Activated naive CD4-positive, alpha-beta T cell treated with anti-CD3 and anti-CD28 coated beads, Interleukin-2, amount 50 U/mL, for 72 hours (primary cell): ENCODE measurements at places on chromosomes 6 and 20.

DNA sequence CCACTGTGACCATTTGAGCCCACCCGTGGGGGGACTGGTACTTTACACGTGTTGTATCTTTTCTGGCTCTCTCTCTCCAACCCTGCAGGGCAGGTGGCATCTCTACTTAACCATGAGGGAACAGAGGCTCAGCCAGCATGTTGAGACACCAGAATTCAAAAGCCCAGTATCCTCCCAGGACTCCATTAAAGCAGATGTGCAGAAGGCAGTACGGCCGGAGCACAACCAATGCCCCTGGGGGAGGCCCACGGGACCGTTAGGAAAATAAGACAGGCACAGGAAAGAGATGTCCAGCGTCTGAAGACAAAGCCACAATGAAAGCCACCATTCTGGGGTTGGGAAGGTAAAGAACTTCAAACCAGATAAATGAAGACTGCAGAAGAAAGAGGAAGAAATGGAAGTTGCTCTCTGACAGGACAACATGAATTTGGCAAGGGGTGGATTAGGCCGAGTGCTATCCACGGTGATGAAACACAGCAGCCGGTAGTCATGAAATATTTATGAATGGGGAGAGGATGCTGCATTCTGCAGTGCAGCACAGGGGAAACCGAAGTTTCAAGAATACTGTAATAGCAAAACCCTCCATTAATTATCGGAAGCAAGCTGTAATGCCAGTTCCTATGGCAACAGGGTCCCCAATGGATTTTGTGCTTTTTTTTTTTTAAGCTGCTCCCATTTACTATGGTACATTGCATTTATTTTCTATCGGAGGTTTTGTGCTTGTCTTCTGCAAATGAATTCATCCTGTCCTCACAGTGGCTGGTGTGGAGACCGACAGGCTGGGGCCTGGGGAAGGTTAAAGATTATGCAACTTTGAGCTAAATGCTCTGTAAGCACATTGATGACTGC, 179.4 kb downstream of the NRN1 start:
- DNase-seq, result no peak

DNA sequence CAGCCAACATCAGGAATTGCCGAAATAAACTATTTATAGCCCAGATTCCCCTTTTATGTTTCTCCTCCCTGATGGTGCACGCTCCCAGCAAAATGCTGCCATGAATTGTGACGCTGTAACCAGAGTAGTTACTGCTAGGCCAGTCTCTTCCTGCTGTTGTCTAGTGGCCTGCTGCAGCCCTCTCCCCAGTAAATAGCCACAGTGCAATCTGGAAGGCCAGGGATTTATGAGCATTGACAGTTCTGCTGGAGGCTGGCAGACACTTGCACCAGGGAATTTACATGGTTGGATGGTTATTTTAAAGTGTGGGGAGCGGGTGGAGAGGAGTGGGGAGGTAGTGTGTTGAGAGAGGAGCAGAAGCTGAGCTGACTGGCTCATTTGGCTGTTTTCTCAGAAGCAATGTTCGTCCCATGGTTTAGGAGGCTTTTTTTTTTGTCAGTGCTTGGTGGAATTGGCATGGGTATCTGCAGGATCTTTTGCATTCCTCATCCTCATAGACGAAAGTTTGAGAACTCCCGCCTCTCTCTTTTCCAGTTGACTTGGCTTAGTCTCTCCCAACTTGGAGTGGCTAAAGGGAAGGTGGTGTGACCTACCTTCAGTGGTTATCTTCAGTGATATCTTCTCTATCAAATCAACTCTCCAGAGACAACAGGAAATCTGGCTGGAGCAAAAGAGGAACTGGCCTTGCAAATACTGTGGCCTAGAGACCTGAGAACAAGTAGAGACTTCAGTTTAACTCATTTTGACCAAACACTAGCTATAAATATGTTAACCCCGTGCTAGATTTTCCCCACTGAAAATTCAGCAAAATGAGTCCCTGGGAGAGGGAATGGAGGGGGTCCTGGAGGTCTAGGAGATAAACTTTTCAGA, 99.3 kb upstream of the VSTM2L start:
- DNase-seq, result no peak

GRCh38 chr6:13334953-13335352, 6.6 kb upstream of the TBC1D7 start:
- no peak for DNase-seq

- DNase-seq, result no peak
Observed at GRCh38 chr6:91442342-91442741, 855.5 kb upstream of the MAP3K7 start.

DNA sequence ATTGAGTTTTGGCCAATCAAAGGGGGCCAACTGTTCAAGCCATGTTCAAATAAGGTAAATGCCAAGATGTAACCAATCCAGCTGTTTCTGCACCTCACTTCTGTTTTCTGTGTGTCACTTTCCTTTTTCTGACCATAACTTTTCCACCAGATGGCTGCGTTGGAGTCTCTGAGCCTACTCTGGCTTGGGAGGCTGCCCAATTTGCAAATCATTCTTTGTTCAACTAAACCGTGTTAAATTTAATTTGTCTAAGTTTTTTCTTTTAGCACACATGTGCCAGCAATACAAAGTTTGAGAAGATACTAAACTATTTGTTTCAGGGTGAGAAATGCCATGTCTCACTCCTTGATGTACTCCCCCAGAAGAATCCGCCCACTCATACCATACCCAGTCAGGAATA, 52.1 kb downstream of the IYD start:
- DNase-seq, result no peak

DNA sequence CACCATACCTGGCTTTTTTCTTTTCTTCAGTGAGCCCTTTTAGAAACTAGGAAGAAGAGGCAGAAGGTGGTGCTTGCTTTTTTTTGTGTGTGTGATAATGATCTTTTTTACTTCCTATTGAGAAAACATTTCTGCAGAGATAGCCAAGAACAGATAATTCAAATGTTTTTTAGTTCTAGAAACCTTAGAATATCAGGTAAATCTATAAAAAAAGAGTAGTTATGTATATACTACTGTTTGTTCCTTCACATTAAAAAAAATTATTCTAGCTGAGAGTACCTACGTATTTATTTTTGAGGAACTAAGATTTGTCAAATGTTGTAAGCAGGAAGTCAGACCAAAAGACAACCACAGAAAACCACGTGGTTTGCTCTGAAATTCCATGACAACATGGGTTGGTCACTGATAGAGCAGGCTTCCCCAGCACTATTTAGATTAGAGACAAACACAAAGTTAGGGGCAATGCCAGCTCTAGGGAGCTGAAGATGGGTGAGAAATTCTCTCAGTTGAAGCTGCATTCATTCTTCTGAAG, 12.8 kb downstream of the STK4 start:
- no peak for DNase-seq

DNA sequence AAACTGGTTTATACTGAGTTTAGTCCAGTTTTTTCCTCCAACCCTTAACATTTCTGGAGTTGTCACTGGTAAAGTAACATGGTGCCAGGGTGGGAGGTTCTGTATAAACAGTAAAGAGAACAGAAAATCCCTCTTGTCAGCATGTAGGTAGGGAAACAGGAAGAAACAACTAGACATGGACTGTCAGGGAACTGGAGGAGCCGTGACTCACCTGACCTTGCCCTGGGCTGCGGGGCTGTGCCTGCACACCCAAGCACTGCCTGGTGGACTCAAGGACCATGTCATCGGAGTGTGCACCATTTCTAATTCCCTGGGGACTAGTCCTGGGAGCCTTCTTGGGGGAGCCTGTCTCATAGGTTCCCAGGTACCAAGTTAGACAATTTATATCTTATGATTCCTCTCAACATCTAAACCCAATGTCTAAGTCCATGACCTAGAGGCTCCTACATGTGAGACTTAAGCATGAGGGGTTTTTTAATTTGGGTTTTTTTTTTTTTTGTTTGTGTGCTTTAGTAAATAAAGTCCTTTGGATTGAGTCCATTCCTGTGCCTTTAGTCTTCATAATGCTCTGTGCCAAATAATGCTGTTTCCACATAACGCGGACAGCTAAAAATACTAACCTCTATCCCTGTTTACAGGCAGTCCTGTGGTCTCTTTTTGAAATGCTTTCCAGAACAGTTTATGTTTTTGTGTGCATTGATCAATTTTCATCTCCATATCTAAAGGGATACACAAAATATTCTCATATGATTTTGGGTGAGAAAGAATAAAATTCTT, 136.9 kb upstream of the SUPT3H start:
- DNase-seq, result no peak

DNA sequence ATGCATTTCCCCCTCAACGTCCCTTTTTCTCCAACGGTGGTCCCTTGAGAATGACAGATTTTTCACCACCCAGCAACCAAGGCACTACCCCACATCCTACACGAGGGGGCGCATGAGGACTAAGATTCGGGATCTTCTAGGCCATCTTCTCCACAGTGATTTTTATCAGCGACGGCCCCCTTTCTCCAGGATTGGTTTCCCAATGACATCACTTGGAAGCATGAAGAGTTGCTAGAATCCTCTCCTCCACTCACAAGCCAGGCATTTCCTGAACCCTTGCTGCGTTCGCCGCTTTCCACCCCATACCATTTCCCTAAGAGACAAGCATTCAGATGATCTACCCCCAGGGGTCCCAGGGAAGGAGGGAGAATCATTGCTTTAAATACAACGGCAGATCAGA, 252.0 kb downstream of the HIVEP2 start:
- peak; percentile 73 for DNase-seq

DNA sequence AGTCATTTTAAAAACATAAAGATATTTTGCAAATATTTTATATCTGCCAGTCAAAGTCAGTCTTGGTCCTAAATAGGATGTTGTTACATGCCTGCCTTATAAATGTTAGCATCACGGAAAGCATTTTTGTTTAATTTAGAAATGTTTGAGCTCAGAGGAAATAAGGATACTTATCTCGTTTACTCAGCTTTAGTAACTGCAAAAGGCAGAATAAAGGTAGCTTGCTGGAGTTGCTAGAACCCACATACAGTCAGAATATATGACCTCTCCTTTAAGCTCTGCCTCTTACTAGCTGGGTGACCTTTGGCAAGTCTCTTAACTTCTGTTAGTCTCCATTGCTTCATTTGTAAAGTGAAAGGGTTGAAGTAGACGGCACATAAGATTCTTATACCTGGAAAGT, 867.3 kb downstream of the KIF16B start:
- DNase-seq, result no peak

- no peak for DNase-seq
Observed at GRCh38 chr6:38909015-38909730, 139.4 kb upstream of the GLP1R start.

- DNase-seq, result no peak
Observed at GRCh38 chr6:146339716-146340115, 203.9 kb upstream of the RAB32 start.

DNA sequence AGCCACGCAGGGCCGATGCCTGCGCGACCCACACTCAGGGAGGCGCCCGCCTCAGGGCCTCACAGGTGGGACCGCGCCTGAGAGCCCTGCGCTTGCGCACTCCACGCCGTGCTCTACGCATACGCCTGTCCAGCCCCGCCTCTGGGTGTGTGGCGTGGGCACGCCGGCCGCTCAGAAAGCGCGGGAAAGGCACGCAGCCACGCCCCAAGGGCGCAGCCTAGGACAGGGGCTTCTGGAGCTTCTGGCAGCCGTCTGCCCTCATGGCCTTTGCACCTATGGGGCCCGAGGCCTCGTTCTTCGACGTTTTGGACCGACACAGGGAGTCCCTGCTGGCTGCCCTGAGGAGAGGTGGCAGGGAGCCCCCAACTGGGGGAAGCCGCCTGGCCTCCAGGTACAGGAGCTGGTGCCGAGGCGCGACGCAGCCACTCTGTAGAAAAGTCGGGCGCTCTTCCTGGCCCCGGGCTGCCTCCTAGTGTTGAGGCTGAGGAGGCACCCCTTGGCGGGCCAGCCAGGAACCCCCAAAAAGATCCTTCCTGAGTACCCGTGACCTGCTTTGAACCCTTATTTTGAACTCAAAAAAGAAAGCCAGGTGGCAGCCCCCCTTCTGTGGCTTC, at the start of gene SPO11:
Gene SPO11 (plus strand): TSS at position 196 of the 614 bp plus-strand sequence. CDS start 65 bp downstream, at position 261.
- DNase-seq, result no peak

- DNase-seq, result no peak
Observed at GRCh38 chr20:1224205-1224890, 1.5 kb upstream of the RAD21L1 start.

GRCh38 chr6:135830452-135830881, 21.0 kb upstream of the PDE7B start:
- no peak for DNase-seq

GRCh38 chr20:32600681-32601237, 15.6 kb upstream of the NOL4L start:
- DNase-seq, result no peak

GRCh38 chr6:146029573-146030184, 817 bp downstream of the GRM1 start:
- DNase-seq, result no peak

- no peak for DNase-seq
Observed at GRCh38 chr6:106381881-106382280, 21.4 kb downstream of the CRYBG1 start.

- DNase-seq, result no peak
Observed at GRCh38 chr20:20843982-20844381, 131.5 kb upstream of the RALGAPA2 start.

DNA sequence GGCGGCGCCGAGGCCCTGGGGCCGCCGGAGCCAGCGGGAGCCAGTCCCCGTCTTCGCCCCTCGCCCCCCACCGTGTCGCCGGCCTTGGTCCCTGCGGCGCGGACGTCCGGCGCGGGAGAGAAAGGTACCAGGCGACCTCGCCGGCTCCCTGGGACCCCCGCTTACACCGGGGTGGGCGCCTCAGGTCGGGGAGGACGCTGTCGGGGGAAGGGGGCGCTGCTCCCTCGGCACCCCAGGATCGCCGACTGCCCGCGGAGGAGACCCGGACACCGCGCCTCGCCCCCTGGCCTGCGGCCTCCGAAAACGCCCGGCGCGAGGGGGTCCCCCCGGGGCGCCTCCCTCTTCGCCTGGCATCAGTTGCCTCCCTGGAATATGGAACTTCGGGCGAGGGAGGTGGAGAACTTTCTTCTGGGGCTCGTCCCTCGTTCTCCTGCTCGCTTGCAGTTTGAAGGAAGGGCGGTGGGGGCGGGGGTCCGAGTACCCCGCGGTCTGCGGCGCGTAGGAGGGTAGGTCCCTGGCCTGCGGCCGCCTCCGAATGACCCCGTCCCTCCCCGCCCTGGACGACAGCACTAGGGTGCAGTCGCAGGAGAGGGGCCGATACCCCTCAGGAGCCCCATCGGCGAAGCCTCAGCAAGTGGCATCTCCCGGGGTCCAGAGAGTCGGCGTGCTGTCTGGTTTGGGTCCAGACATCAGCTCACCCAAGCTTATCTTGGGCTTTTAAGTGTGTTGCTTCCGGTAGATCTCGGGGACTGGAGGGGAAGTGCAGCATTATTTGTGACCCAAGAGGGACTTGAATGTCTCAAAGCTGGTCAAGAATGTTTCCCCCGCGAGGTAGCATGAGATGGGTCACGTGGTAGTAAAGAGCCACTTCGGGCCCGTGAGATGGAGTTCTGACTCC, 549 bp downstream of the ANKRD6 start:
- peak; percentile 26 for DNase-seq

GRCh38 chr20:59512651-59513050, 91.7 kb upstream of the PHACTR3 start:
- no peak for DNase-seq

DNA sequence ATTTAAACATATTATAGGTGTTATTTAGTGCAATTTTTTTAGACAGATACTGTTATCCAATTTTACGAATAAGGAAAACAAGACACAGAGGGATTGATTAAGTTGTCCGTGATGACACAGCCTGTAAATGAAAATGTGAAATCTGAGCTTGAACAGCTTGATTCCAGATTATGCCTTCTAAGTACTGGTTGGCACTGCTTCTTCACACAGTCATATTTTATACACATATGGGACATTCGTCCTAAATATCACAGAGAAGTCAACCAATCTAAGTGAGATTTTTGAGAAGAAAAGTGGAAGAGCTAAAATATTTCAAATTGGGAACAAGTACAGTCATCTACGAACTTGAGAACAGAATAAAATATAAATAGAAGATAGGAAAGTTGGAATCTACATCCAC, 756.3 kb downstream of the BCKDHB start:
- no peak for DNase-seq
